ENCODE measurements at places on chromosomes 2 and 18.

DNA sequence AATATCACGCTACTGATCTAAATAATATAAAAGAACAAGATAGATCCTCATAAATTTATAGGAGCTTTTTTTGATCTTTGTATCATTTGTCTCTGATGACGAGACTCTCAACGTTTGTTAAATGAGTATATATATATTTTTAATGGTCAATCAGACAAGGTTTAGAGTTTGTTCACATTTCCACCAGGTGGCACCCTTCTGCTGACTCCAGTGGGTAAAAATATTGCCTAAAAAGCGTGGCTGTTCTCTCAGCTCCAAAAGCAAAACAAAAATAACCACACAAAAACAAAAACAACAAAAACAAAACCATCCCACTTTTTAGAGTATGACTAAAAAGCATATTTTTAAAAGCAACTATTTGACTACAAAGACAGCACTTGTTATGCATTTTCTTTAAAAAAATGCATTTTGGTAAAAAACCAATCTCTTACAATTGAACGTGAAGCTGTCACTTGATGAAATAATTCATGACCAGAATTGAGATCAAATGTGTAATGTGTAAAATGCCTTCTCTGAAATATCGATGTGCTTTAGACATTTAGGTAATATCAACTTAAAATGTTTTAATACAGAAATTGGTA lies 723.2 kb downstream of the DPP10 start:
- peak; percentile 20 for DNase-seq

DNA sequence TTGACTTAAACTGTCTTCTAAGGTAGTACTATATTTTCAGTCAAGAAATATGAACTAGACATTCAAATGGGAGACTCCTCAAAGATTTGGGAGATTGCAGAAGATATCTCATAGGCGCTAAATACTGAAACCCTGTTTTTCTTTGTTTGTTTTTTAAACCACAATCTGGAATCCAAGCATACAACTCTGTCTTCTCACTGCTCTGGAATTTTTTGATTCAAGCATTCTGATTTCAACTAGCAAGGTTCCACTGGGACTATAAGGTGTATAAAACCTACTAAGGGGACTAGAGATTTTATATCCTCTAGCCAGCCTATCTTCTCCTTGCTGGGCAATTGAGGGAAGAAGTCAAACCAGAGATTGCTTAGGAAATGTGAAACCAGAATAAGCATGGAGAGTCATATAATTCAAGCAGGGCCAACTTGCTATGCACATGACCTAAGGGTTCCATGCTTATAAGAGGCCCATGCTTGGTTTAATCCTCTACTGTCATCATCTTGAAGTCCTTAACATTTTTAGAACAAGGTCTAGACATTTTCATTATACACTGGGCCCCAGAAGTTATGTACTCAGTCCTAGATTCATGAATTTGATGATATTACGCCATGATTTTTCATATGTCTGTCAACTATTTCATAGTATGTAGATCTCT lies 405.5 kb downstream of the PARD3B start:
- peak; percentile 8 for DNase-seq

DNA sequence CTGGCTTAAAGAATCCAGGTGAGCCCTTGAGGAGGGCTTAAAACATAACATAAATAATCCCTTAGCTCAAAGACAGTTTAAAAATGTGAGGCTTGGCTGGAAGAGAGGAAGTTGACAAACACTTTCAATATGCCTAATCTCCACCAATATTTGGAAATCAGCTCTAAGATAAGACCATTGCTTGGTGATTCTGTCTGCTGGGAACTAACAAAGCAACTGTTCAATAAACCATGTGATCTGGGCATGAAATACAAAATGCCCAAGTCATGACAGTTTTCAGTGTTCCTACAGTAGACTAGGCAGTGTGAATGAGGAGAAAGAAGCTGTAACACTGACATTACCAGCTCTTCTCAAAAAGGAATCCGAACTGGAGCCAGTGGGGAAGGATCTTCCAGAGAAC lies 10.7 kb downstream of the MFF start:
- no peak for DNase-seq

- DNase-seq = no peak
These were observed 11.2 kb downstream of the DGUOK start for GRCh38 chr2:73937899-73938298.

- DNase-seq = no peak
These were observed 99.7 kb upstream of the CTDP1 start for GRCh38 chr18:79579807-79580497.

DNA sequence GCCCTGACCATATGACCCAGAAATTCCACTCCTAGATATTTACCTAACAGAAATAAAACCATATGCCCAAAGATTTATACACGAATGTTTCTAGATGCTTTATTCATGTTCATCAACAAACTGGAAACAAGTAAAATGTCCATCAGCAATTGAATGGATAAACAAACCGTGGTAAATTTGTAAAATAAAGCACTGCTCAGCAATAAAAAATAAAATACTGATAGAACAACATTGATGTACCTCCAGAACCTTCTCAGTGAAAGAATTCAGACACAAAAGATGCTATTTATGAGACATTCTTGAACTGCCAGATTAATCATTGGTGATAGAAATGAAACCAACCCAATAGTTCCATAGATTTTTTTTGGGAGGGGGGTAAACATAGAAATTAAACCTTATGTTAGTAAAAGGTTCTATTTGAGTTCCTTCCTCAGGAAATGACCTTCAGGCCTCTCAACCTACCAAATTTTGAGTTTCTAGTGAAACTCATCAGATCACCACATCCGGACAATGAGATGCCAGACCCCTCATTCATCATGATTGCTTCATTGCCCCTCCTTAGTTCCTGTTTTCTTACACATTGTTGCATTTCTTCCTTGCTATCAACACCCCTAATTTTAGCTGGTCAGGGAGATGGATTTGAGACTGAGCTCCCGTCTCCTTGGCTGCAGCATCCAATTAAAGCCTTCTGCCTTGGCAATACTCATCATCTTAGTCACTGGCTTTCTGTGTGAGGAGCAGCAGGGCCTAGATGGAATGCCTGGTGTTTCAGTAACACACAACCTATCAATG lies 203.5 kb downstream of the LPIN1 start:
- no peak for DNase-seq

DNA sequence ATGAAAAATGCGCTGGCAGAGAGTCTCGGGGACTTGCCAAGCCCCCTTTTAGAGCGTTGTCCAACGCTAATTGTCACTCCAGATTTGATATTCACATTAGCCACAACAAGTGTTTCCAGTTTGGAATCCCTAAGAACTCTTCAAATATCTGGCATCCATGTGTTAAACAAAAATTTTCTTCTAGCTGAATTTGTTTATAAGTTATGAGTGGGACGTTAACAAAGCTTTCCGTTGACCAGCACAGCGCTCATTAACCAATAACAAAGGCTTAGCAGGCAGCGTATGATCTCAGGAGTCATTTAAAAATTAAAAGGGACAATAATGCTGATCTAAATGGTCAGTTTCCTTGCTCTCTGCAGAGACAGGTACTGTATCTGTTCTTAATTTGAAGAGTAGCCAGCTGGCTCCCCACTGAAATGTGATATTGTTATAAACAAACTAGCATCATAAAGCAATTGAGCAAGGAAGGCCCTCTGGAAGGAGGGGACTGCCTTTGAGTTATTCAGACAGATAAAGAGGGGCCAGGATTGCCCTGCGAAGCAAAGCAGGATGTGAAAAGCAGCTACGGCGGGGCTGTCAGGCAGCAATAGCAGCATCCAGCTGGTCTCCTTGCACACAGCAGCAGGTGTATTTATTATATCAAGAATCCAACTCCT lies 337.2 kb upstream of the SALL3 start:
- no peak for DNase-seq

DNA sequence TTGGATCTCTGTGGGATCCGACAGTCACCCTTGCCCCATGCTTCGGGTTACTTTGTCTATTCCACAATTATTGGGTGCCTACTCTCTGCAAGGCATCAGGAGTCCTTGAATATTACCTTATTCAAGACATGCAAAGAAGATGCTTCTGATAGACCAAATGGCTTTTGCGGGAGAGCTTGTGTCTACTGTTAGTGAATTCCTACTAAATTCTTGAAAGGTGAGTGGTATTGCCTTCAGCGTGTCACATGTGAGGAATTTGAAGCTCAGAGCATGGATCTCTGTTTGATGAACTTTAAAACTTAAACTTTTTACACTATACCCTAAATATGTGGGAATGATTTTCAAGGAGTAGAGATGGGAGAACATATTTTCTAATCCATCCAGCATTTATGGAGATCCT lies 184.4 kb downstream of the LTBP1 start:
- DNase-seq = no peak

GRCh38 chr2:50111067-50111466 lies 920.9 kb downstream of the NRXN1 start:
- DNase-seq = no peak

DNA sequence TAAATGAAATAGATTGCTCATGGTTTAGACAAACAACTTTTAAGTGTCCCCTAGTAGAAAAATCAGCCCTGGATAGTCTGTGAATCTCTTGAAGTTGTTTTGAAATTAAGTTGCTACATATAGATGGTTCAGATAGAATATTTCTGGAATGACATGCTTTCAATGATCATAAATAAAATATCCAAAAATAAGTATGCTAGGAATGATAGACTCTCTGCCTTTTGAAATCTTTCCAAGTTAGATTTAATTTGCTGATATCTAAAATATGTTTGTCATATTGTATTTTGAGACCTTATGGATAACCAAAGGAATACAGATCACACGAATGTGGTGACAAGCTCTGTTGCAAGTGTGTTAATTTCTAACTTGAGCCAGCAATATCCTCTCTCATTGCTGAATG lies 488.7 kb downstream of the THSD7B start:
- no peak for DNase-seq

- peak; percentile 66 for DNase-seq
These were observed 2.5 kb downstream of the CRIM1 start for GRCh38 chr2:36357847-36358659.

DNA sequence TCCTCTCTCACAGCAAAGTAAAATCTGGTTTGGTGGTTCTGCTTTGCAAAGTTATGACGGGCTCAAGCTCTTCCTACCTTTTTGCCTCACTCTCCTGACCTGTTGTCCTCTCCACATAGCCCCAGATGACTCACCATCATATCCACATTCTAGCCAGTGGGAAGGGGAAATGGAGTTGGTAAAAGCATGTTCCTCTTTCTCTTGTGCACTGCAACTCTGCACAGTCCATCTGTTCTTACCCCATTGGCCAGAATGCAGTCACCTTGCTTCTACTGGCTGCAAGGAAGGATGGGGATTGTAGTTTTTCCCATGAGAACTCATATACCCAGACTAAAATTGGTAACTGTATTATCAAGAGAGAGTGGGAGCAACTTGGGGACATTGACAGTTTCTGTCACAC lies 50.4 kb upstream of the SMIM21 start:
- DNase-seq = no peak

DNA sequence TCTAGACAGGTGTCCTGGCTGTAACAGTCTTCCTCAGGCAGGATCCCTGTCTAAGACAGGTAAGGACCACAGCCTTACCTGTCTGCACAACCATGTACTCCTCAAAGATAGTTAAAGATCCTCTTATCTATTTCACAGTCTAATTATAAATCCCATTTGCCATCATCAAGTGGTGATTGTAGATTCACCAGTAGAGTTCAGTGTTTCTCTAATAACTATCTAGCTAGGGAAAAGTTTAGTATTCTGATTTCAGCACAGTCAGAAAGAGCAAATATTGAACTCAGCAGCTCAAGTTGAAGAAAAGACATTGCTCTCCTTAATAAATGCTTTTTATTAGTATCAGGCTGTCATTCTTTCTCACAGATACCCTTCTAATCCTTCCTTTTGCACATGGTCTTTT lies 1305.5 kb upstream of the NXPH2 start:
- DNase-seq = peak; percentile 2

- DNase-seq = no peak
These were observed 62.8 kb downstream of the NBEAL1 start for GRCh38 chr2:203077451-203077850.

DNA sequence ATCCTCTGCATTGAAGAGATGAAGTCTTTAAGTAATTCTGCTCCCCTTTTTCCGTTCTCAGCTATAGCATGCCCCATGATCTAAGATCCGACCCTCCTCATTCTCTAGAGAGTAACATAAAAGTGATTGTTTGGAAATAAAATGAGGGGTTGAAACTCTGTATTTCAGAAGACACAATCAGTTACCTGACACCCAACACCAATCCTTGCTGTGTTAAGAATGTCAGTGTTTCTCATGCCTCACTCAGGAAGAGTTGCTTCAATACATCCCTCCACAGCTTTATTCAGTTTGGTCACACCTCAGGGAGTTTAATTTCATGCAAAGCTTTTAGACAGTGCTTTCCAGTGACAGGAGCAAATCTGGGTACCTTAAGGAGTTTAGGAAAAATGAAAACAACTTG lies 49.9 kb upstream of the RBBP8 start:
- DNase-seq = no peak

- DNase-seq = no peak
These were observed 19.4 kb upstream of the ACVR1 start for GRCh38 chr2:157895531-157895930.

GRCh38 chr2:119438128-119438656 lies 6.5 kb downstream of the TMEM37 start:
- DNase-seq = no peak

GRCh38 chr2:182610231-182610630 lies 105.8 kb upstream of the DNAJC10 start:
- no peak for DNase-seq

DNA sequence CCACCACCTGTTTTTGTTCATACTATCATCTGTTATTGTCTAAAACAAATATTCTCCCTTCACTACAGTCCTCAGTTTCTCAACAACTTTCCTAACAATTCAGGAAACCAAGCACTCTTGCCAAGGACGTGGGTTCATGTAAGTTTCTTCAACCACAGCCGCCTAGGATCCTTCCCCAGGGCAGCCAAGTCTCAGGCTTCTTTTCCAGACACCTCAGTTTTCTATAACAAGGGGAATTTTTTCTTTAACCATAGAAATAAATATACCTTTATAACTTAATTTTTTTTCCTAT lies 39.4 kb upstream of the AGPS start:
- peak; percentile 82 for DNase-seq

DNA sequence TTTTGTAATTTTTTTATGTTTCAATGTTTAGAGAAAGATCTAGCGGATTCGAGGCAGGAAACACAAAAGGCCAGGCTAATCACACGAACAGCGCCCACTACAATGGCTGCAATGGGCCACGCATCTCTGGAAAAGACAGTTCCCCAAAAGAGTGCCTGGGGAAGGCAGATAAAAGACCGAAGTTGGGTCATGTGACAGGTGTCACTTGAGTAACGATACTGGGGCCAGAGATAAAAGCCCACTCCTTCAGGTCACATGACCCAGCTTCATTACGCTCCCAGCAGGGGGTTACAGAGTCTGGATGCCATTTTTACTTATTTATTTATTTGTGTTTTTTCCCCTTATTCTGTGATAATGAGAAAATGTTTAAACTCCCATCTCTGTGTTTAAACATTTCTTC lies 95.4 kb downstream of the CDK15 start:
- no peak for DNase-seq
